ENCODE measurements at places on chromosomes 4 and X.
A peak's percentile ranks its signal among the peaks of the same experiment; 100 is the strongest.

- DNase-seq: no peak
Observed at GRCh38 chrX:29466456-29466855, 748.9 kb upstream of the MAGEB2 start.

DNA sequence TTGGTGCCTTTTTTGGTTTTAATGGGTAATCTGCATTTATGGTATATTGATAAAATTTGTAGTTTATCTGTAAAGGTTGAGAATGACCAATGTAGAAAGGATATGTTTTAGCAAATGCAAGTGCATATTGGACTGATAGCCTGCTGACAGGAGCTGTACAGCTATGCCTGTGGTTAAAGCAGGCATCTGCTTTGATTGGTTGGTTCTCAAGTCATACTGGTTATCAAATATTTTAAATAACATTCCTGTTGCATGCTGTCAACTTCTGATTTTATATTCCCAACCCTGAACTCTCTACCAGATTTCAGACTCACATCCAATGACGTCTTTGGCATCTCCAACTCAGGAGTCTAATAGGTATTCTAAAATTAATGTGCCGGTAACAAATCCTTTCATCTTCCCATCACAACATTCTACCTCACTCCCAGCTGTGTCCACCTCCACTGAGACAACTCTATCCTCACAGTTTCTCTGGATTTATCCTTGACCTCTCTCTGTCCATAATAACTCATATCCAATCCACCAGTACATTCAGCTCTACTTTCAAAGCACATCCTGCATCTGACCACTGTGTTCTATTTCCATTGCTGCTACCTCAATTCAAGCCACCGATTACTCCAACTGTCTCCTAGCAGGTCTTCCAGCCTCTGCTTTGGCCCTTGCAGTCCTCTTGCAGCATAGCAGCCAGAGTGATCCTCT, 125.7 kb downstream of the CAMK2D start:
- no peak for DNase-seq

GRCh38 chr4:99856166-99856565, 38.1 kb downstream of the LAMTOR3 start:
- DNase-seq: peak; percentile 26

DNA sequence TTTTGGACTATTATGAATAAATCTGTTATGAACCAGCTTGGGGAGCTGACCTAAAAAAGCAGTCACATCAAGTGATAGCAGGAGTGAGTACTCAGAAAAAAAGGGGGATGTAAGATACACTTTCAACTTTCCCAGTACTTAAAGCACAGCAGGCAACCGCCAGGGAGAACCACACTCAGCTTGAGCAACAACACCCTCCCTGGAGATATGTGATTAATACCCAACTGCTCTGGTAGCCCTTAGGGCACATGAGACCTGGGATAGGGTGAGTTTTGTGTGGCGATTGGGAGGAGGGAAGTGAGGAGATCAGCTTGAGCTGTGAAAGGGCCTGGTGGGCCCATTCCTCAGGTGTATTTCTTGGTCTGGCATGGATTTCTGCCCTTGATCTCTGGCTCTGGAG, 220.3 kb upstream of the SFRP2 start:
- no peak for DNase-seq

GRCh38 chrX:103275947-103276567, 493 bp downstream of the TCEAL5 start:
- no peak for DNase-seq

DNA sequence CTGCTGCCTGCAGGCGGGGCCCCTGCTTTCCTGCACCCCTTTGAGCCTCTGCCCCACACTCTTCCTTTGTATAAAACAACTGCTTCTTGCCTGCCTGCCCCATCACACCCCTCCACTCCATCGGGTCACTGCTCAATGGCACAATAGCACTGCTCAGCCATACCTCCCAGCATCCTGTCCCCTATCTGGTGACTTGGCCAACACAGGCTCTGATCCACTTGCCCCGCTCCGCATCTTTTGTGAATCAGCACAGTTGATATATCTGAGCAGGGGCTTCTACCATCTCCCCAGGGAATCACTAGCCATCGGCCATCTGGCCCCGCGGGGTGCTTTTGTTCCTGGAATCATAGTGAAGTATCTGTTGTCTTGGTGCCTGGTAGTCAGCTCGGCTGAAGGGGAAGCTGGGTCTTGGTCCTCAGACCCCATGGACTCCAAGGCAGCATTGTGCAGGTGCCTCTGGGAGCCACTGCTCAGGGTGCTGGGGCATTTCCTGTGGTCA, 45.3 kb downstream of the MAP7D3 start:
- no peak for DNase-seq

- DNase-seq: no peak
Observed at GRCh38 chrX:107522901-107523300, 73.4 kb downstream of the FRMPD3 start.

DNA sequence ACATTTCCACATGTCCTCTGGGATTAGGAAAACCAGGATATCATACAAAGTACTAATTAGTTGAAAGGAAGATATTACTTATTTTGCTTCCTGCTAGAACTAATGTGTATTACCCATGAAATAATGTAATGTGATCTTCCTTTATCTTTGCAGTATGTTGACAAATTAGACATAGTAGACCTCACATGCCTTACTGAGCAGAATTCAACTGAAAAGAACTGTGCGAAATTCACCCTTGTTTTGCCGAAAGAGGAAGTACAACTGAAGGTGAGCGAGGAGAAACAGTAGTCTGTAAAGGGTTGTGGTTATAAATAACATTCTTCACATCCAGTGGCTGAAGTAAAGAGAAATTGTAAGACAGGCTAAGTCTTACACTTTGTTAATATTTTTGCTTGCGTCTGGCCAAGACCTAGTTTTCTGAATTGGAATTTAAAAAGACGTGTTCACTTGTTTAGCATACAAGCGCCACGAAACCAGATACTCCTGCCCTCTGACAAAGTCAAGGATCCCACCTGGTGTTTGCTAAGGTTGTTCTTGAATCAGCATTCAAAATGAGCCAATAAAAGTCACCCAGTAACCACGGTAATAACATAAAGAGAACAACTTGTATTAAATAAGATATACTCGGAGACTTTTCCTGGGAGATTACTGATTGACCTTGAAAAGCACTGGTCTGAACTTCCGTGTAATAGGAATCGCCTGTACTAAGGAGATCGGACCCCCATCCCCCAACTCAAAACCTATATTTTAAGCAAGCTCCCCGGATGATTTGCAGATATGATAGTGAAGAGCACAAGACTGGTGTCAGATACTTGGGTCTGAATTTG, 16.9 kb downstream of the STAP1 start:
- no peak for DNase-seq

GRCh38 chr4:164357957-164358356, 396.0 kb upstream of the SMIM31 start:
- no peak for DNase-seq

- no peak for DNase-seq
Observed at GRCh38 chr4:160299608-160300007, 1196.7 kb downstream of the RAPGEF2 start.

DNA sequence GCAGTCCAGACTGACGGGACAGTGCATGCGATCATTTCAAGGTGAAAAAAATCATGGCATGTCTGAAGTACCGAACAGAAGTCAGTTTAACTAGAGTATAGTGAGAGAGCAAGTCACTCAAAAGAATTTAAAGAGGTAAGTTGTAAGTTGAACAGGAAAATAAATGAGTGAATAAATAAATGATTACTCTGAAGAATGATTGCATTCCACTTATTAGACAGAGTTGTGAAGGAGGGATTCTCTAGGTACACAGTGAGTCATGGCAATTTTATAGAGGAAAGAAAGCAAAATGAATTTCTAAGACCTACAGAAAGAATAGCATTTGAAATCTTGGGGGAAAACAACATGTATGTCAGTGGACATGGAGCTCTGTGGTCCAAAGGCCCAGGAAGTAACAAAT, 37.1 kb upstream of the SLC7A11 start:
- DNase-seq: no peak

DNA sequence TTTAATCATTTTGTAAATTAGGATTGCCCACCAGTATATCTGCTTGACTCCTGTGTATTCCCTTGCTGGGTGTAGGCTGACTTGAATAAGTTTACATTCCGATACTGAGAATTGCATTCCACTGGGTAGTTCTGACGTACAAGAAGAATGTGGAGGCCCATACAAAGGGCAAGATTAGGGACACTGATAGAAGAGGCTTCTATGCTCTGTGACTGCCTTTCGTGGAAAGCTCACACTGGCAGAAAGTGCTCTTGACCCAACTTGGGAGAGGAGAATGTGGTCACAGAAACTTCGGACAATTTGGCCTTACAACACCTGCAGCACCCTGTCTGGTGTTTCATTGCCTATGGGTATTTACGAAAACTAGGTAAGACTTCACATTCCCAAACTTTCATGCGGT, 126.3 kb downstream of the RAPGEF2 start:
- no peak for DNase-seq

- DNase-seq: no peak
Observed at GRCh38 chr4:150173432-150173861, 95.2 kb downstream of the DCLK2 start.

DNA sequence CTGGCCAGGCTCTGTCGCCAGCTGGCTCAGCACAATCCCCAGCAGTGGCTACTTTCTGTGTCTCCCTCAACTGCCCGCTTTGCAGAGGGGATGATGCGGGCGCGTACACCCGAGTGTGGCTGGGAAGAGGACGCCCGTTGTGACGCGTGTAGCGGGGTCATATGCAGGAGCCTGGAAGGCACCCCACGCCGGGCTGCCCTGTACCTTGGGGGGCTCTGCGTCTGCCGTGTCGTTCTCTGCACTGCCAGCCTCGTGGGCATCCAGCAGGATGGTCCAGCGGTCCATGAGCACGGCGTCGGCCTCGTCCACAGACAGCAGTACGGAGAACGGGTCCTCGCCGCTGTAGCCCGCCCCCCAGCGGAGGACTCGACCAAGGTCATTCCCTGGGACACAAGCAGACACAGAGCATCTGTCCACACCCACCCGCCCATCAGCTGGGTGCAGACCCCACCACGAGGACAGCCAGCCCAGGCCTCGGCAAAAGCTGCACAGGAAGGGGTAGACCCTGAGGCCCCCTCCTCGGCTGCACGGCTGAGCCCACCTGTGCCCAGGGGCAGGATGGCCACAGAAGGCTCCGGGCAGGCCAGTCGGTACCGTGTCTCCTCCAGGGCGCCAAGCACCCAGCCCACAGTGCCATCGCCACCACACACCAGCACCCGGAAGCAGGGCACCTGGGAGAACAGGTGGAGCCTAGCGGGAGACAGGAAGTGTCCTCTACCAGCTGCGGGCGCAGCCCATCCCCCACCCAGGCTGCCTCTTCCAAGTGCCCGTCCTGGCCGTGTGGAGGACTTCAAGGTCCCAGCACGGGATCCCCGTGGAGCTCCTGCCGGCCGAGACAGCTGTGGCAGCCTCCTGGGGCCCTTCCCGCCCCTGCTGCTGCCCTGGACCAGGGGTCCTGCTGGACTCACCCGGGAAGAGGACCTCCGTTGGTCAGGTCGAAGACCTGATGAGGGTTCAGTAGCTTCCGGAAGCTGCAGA, 10.8 kb downstream of the DGKQ start:
- no peak for DNase-seq

DNA sequence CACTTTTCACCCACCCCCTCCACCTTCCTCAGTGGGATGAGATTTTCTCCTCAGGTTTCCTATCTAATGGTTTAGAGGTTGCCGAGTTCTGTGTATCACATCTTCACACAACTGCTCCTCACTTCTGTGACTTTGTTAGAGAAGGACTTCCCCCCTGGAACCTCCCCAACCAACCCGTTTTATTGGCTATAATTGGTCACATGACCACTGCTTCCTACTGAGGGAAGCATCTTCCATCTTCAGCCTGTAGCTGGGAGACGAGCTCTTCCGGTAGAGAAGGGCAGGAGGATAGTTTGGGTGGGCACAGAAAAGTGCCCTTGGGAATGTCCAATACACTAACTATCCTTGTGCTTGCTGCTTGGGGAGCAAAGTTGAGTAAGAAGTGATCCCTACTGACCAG, 90.5 kb downstream of the STK32B start:
- no peak for DNase-seq

DNA sequence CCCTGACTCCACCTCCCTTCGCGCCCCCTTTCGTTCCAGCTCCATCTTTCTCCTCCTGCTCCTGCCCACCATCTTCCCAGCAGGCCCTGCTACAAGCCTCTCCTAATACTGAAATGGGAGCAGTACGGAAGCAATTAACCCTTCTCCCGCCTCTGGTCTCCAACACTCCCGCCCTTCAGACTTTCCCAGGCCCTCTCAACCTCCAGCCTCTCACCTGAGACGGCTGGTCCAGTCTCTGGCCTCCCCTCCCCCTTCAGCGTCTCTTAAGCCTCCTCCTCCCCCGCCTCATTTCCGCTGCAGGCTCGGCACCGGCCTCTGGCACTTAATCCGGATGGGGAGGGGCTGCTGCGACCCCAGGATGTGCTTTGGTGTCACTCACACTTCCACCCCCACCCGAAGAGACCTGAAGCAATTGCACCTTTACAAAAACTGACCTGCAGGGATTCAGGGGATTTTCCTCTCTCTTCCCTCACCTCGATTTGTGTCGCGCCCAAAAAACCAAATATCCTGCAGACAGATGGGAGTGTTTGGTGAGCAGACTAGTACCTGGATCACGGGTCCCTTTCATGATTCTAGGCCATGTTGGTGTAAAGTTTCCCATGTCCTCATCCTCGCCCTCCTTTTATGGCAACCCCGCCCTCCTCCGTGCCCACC, 657 bp downstream of the TCEAL8 start:
- DNase-seq: no peak

DNA sequence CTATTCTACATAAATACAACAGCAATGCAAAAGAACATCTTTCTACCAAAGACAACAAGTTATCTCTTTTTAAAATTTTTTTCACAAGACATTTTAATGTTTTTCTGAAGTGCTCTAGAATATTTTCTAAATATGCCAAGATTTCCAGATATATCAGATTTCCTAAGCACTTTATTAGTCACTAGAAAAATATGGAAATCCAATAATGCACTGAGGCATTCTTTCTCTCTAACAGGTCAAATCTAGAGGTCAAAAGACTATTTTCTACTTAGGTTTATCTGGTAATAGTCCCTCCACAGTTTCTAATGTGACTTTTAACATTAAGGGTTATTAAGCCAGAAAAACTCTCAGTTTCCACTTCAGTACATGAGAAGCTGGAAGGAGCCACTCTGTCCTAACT, 1041.2 kb upstream of the INTU start:
- DNase-seq: no peak

DNA sequence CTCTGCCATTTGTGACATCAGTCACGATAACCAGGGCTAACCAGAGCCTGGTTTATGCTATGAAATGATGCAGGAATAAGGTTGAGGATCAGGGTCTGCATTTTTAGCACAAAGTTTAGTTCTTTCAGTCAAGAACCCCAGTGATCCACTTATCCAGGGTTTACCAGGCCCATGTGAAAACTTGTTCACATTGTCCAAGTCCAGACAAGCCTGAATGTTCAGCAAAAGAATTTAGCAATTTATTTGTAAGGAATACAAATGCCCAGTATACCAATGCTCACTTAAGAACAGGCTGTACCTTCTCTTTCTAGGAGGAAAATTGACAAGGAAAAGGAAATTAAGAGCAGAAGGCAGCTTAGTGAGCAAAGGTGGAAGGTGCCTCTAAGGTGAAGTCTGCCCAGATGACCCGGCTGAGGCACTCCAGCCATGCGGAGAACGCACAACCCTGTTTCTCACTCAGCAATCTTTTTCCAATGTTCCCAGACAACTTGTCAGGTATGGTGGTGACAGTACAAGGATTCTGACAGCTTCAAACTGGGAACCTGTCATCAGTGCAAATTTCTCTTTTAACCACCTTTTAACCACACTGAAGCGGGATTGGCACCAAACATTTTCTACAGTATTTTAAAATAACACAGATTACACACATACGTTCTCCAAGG, 54.0 kb downstream of the TBC1D9 start:
- DNase-seq: no peak

- DNase-seq: no peak
Observed at GRCh38 chr4:5821665-5822358, 71.1 kb downstream of the CRMP1 start.

- no peak for DNase-seq
Observed at GRCh38 chr4:189502841-189503435, 437.7 kb upstream of the FRG1 start.

All from stimulated activated CD4-positive, alpha-beta T cell treated with anti-CD3 and anti-CD28 coated beads, Interleukin-2, amount 100 ng/mL, for 4 hours (primary cell).